ENCODE measurements at places on chromosomes 2 and 18.
A peak's percentile ranks its signal among the peaks of the same experiment; 100 is the strongest.

GRCh38 chr18:57803103-57803969, at the start of gene ATP8B1:
Gene ATP8B1, minus strand, starts transcription at chr18:57803315. Its CDS starts 71,508 bp downstream, at chr18:57731807.
- DNase-seq: no peak

GRCh38 chr2:203621981-203622515, 84.4 kb upstream of the CD28 start:
- no peak for DNase-seq

DNA sequence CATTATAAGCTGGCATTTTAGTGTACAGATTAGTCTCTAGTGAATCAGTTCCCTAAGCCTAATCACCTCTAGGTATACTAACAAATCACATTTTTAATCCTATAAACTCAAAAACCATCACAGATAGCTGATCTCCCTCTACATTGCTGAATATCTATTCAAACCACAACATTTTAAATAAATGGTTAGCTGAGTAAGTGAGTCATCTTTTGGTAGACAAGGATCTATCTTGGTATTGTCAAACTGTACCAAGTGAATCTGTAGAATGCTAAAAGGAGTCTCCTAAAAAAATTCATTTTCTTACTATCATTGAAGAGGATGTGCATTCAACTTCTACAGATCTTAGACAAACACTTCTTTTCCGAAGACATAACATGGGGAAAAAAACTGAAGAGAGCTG, 40.7 kb downstream of the INO80D start:
- no peak for DNase-seq

DNA sequence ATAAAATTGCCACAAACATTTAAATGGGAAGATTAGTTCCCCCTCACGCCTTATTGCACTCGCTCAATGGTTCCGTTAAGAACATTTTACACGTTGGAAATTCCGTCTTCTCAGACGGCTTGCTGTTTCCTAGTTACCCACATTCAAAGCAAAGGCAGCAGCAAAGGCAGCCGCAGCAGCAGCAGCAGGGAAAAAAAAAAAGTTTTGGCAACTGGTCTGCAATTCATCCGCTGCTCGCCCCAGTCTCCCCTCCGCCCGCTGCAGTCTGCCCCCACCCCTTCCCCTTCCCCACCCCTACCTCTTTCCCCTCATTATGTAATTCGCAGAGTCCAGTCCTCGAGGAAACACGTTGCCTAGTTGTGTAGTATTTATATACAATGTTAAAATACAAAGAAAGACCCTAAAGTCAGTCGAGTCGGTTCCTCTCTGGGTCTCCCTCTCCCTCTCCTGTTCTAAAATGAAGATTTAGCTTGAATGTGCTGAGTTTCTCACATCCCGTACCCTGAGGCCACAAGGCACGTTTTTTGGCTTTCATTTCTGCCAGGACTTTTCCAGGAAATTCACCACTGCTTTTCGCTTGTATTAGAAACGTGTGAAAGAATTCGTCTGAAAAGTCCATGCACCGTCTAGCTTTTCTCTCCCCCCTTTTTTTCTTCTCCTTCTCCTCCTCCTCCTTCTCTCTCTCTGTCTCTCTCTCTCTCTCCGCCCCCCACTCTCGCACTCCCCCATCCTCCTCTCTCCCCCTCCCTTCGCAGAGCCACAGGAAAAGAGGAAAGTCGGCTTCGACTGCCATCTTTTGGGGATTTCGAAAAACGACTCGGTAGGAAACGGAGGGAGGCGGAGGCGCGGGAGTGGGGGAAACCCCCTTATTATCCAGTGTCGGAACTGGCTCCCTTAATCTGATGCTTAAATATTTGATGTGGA, 140.0 kb downstream of the MEIS1 start:
- no peak for DNase-seq

- DNase-seq: no peak
These were observed 148.6 kb downstream of the B3GNT2 start for GRCh38 chr2:62344472-62344871.

DNA sequence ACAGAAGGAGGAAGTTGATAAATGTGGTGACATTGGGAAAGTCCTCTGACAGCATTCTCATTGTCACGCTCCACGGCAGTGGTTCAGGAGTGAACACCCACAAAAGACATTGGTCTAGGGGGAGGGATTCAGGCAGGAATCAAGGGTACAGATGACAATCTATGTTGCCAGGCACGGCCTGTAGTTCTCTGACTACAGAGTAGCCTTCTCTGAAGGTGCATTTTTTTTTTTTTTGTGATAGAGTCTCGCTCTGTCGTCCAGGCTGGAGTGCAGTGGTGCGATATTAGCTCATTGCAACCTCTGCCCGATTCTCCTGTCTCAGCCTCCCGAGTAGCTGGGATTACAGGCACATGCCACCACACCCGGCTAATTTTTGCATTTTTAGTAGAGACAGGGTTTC, 7.4 kb upstream of the MOB1A start:
- DNase-seq: peak; percentile 49

Measured in CD4-positive, alpha-beta T cell treated with Interleukin-6 at 100 ng/mL for 8 hours (primary cell).